ENCODE measurements at places on chromosomes 13 and 19.

DNA sequence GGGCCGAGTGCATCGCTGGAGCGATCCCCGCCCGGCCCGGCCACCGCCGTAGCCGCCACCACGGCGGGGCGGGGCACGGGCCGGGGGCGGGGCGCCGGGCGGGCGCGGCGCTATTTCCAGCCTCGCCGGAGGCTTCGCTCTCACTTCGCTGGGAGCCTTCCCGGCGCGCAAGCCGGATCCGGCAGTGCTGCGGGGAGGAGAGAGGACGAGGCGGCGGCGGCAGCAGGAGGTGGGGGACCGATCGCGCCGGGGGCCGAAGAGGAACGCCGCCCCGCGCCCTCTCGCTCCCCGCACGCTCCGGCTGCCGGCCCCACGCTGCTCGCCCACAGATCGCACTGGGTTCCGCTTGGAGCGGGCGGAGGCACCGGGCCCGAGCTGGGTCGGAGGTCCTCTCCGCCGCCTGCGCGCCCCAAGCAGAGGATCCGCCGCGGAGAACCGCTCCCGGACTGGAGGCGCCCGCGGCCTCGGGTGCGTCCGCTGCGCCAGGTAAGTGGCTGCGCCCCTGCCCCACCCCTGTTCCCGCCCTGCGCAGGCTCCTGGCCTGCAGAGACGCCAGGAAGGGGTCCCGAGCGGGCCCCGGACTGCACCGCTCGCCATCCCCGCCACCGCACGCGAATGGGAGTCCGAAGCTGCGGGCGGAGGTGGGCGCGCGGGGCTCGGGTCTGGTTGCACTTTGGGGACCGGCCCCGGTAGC, at the start of gene CHST8:
CHST8 (plus strand) TSS at position 143 of the 694 bp plus-strand sequence. CDS start 67,309 bp downstream, outside the sequence.
- peak; percentile 70 for DNase-seq

DNA sequence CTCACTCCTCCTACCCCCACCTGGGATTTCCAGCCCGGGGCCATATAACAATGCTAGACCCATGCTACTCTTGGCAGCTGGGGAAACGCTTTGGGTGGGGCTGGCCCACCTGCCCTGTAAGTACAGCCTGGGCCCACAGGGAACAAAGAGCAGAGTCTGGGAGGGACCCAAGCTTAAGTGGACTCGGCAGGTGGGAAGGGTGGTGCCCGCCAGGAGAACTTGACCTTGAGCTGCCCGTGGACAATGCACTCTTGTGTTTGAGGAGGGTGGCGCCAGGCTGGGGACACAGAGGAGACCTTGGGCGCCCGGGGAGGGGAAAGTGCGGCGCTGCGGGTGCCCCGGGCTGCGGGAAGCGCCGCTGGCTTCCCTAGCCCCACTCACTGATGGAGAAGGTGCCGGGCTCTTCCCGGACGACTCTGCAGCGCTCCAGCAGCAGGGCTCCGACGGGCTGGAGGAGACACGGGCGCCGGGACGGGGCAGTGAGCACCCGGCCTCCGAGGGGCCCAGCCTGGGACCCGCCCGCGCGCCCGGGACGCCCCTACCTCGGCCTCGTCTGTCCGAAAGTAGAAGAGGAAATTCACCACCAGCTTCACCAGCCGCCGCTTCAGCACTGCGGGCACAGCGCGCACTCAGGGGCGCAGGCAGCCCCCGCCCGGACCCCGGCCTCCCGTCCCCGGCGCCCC, 607 bp downstream of the PLEKHJ1 start:
- no peak for DNase-seq

- peak; percentile 64 for DNase-seq
These were observed 7.3 kb downstream of the NKPD1 start for GRCh38 chr19:45153339-45154063.

DNA sequence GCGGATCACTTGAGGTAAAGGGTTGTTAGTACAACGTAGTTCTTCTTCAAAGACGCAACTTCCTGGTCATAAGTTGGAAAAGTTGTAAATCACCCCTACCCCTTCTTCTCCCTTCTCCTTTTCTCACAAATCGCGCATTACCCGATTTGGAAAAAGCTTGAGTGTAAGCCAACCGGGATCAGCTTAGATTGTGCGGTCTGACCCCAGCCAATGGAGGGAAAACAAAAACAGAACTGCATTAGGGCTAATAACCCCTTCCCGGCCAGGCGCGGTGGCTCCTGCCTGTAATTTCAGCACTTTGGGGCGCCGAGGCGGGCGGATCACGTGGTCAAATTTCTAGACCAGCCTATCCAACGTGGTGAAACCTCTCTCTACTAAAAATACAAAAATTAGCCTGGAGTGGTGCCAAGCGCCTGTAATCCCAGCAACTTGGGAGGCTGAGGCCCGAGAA, 806 bp downstream of the ZNF90 start:
- peak; percentile 52 for DNase-seq

- DNase-seq: peak; percentile 98
These were observed 675 bp downstream of the PEG3 start for GRCh38 chr19:56839652-56840450.

DNA sequence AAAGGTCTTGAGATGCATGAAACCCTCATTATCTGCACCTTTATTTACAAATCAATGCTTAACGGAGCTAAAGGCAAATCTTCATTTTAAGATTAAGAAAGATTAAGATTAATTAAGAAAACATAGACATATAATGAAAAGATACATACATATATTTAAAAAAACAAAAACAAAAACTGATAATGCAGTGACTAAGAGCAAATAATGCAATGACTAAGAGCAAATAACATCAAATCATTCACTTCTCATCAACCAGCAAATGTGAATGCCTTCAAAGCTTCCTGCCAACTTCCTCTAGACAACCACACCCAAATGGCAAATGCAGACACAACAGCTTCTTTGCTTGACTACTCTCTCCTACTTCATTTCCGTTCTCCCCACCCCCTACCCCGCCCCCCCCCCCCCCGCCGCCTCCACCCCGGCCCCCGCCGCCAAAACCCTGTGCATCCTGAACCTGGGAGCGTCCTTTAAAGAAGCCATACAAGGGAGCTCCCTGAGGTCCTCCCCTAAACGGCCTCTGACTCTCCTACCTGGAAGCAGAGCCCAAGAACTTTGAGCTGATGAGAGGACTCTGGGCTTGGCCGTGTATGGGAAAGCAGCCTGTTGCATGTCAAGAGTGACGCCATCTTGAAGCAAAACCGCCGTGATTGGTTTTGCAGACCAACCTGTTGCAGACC, 24.5 kb downstream of the TEX101 start:
- peak; percentile 72 for DNase-seq

DNA sequence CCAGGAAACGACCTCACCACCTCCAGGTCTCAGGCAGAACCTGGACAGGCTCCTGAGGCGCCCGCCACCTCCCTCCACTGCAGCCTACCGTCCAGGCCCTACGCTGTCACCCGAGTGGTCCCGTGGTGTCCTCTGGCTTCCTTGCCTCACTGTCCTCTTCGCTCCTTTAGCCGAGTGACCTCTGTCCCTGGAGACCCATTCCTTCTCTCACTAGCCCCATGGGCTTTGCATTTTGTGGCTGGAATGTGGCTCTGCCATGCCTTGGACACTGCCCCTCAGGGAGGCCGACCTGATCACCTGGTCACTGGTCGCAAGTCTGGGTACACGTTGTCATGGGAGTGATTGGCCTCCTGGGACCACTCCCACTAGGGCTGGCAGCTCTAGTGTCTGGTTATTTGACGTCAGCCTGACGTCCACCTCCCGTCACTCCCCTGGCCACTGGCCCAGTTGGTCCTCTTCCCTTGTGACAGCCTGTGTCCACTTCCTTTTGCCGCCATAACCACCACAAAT, 17.9 kb downstream of the SLC25A42 start:
- DNase-seq: no peak

- DNase-seq: no peak
These were observed 85.7 kb downstream of the LACC1 start for GRCh38 chr13:43965459-43965845.

- DNase-seq: no peak
These were observed 82.1 kb downstream of the ZAR1L start for GRCh38 chr13:32233062-32233461.

DNA sequence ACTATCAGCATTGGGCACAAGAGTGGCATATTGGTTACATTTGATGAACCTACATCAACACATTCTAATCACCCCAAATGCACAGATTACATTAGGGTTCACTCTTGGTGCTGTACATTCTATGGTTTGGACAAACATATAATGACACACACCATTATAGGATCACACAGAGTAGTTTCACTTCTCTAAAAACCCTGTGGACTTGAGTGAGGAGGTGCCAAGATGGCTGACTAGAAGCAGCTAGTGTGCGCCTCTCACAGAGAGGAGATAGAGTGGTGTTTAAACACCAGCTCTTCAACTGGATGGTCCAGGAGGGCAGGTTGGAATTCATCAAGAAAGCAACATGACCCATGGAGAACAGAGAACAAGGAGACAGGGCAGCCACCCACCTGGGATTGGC, 265.6 kb downstream of the TDRD3 start:
- DNase-seq: no peak

GRCh38 chr13:85529218-85529594, 270.0 kb downstream of the SLITRK6 start:
- DNase-seq: peak; percentile 13

GRCh38 chr19:38812841-38813320, at the start of gene LGALS4:
LGALS4 (minus strand) TSS chr19:38812945; CDS start chr19:38812886, 59 bp downstream.
- DNase-seq: no peak

DNA sequence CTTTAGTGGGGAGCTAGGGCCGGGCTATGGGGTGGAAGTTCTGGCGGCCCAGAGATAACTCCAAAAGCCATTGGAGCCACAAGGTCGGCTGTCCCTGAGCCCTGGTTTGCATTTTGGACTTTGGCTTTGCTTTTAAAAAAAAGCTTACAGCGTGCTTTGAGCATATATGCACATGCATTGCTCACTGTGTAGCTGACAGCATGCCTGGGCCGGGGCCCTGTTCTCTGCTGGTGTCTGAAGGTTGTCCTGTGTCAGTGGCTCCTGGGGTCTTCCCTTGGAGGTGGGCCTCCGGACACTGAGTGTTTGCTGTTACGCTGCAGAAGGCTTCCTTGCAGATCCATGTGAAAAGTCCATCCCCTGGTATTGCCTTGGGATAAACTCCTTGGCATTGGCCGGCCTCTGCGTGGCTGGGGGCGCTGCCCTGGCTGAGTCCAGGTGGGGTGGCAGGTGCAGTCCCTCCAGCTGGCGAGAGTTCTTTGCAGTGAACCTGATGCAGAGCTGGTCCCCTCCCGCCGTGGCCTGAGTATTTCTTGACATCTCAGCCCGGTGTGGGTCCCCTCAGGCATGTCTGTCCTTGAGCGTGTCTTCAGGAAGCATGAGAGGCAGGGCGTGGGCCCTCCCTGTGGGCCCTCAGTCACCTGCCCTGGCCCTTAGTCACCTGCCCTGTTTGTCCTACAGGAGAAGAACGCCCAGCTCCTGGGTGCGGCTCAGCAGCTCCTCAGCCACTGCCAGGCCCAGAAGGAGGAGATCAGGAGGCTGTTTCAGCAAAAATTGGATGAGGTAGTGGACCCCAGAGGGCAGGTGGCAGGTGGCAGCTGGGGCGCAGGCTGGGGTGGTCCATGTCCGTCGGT, 23.0 kb downstream of the PLEKHJ1 start:
- no peak for DNase-seq

- DNase-seq: no peak
These were observed 63.1 kb upstream of the FRY start for GRCh38 chr13:31968473-31968872.

DNA sequence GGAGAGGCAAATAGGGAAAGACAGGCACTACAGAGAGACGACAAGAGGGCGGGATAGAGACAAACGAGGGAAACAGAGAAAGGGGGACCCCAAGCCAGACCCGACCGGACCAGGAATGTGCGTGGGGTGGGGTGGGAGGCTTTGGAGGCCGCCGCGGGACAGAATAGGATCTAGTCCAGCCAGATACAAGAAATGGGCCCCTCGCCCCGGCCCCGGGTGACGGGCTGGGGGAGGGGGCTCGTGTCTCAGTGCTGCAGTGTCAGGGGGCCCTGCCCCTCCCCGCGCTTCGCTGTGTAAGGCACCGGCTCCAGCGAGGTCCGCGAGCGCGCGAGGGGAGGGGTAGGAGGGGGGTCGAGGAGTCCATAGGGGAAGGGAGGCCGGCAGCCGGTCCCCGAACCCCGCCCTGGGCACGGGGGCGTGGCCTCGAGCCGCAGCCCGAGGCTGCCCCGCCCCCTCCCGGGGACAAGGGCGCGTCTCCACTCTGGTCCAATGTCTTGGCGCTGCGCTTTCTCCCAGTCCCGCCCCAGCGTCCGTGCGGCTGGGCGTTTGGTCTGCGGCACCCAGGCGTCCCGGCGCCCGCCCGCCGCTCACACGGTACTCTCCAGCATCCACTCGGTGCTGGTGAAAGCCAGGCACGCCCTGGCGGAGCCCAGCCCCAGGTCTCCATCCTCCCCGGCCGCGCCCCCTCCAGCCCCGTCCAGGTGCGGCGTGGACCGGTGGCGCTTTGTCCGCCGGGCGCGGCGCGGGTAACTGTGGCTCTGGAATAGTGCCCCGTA, 11.0 kb downstream of the IFNL1 start:
- peak; percentile 59 for DNase-seq

DNA sequence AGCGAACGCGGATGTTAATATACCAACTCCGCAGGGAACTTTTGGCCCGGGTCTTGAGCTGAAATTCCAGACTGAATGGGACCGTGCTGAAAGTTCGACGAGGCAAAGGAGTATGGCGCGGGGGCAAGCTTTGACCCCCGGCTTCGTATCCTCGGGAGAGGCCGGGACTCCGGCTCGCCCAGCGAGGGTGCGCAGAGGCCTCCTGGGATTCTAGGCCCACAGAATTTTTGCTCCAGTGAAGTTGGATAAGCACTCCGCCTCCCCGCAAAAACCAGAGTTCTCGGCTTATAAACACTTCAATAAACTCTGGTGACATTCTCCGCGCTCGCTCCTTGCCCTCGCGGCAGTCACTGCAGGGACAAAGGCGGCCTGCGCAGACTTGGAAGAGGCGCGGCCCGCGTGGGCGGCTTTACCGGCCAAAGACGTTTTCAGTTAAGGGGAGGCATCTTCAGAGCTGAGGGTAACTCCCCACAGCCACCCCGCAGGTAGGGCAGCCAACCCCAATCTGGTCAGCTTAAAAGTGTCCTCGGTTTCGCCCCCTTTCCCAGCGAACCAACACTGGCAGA, 112.6 kb downstream of the KCNRG start:
- DNase-seq: no peak

DNA sequence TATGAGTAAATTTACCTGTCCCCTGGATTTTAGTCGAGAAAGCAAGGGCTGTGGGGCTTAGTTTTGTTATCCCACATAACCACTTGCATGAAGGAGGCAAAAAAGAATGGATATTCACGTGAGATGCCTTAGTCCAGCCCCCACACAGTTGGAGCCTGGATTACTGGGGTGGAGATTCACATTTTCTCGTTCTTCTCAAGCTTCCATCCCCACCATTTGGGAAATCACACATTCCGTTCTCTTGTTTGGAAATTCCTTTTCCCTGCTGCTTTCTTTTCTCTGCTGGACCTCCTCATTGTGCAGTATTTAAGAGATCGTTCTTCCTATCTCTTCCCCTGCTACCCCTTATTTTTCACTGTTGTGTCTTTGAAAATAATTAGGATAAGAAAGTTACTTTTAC, 45.1 kb upstream of the FARP1 start:
- DNase-seq: no peak

DNA sequence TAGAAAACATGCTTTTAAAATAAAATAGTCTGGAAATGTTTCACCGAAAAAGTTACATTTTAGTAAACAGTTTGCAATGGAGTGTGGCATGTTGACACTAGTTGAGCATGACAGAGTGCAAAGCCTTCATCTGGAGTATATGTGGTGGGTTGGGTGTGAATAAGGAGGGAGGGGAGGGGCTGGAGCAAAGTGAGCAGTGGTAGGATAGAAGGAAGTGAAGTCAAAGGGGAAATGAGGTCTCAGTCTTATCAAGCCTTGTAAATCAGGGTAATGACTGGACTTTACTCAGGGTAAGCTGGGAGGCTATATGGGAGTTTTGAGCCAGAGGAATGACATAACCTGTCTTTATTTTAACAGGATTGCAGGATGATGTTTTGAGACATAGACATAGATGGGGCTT, 222.8 kb downstream of the PCDH20 start:
- no peak for DNase-seq

All from tongue (tissue), 3 donors.